ENCODE measurements at places on chromosomes 1 and 21. TPM values are rescaled to one million over a fixed set of nuclear protein-coding genes. Genes with fewer than 3 reads are reported as not detected.

DNA sequence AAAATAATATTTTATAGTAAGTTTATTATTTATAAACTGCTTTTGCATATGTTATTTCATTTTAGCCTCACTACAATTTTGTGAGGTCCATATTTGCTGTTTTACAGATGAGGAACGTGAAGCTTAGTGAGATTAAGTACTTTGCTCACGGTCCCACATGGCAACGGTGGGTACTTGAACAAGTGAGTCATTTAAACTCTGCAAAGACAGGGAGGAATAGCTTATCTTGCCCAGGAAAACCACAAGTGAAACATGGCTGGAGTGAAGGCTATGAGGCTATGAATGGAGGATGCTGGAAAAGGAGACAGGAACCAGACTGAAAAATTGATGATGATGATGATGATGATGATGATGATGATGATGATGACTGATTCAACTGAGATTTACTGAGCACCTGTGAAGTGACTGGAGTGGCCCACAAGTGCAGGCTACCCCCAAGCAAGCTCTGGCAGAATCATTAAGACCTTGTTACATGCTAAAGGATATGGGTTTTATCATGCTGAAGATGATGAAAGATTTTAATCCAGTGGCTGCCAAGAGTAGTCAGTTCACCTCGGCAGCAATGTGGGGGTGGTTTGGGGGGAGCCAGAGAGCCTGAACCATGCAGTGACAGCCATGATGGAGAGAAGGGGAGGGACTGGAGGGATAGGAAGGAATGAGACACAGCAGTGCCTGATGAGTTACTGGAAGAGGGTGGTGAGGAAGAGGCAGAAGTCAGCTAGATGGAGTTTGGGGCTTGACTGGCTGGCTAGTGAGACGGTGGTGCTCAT is 1.4 kb upstream of the ABCA4 start:
- DNase-seq = no peak

DNA sequence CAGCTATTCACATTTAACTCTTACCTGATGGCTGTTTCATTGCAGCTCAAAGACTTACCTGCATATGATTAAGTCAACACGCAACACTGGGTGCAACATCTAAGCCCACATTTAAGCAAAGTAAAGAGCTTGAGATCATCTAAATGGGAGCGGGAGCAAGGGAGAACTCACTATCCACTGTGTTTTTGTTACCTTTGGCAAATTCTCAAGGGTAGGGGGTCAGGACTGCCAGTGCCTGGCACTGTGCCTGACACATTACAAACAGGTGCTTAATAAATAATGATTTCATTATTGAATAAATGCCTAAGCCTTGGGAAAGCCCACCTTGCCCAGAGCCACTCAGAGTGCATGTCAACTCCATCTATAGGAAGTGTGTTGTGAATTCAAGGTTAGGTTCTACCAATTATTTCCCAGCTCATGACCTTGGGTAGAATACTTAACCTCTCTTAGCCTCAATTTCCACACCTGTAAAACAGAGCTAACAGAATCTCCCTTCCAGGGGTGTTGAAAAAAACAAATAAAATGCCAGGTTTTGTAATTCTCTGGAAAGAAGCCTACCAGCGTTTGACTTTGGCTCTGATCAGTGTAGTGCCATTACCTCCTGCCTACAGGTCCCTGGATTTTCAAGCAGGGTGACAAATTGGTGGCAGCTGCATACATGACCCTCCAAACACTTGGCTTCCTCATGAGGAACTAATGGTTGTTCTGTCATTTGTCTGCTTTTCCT is 109.7 kb downstream of the TGFBR3 start:
- DNase-seq = no peak

GRCh38 chr1:248183996-248184395 is 9.4 kb downstream of the OR2M2 start:
- no peak for DNase-seq

GRCh38 chr1:41399145-41399795 is 38.0 kb downstream of the FOXO6 start:
- DNase-seq = no peak

HRNR gene
- total RNA-seq = not detected

GRCh38 chr1:66553846-66554245 is 19.9 kb downstream of the SGIP1 start:
- no peak for DNase-seq

VWA5B1 gene
- total RNA-seq = 1.9 TPM

DNA sequence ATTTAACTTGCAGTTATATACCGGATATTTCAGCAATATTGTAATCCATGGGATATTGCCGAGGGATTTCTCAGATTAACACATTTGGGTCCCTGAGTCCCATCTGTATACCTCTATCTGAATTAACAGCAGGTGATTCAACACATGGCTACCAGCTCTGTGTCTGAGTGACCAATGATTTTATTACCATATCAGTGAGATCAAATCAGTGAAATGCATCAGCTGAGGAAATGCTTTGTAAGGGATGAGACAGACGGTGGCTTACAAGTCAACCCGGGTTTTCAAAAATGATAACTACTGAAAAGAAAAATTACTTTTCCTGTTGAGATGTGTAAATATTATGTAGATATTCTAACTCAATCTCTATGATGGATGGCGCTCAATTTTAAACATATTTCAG is 504.1 kb upstream of the PKN2 start:
- DNase-seq = no peak

GRCh38 chr1:8363186-8363766 is 45.4 kb downstream of the SLC45A1 start:
- no peak for DNase-seq

HSPG2 gene
- total RNA-seq = 124 TPM

DNA sequence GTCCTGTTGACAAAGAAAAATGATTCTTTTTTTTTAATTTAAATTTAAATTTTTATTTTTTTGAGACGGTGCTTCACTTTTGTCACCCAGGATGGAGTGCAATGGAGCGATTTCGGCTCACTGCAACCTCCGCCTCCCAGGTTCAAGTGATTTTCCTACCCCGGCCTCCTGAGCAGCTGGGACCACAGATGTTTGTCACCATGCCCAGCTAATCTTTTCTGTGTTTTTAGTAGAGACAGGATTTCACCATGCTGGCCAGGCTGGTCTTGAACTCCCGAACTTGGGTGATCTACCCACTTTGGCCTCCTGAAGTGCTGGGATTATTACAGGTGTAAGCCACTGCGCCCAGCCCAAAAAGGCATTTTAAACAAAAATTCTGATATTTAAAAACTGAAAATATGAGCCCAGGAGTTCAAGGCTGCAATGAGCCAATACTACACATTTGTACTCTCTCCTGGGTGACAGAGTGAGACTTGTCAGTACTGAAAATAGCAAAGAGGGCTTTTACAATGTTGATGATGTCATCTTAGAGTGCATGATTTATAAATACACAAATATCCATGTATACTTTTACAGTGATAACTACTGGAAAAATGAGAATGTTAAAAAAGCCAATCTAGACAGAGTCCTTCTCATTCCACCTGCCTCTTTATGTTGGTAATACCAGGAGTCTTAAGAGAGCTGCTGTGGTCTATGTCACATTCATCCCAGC is 56.0 kb upstream of the STUM start:
- no peak for DNase-seq

GRCh38 chr1:180933141-180933540 is 20.4 kb downstream of the KIAA1614 start:
- no peak for DNase-seq

- no peak for DNase-seq
Observed at GRCh38 chr1:184889902-184890301, 84.4 kb downstream of the NIBAN1 start.

- DNase-seq = no peak
Observed at GRCh38 chr1:168099337-168099801, 37.4 kb downstream of the GPR161 start.

DNA sequence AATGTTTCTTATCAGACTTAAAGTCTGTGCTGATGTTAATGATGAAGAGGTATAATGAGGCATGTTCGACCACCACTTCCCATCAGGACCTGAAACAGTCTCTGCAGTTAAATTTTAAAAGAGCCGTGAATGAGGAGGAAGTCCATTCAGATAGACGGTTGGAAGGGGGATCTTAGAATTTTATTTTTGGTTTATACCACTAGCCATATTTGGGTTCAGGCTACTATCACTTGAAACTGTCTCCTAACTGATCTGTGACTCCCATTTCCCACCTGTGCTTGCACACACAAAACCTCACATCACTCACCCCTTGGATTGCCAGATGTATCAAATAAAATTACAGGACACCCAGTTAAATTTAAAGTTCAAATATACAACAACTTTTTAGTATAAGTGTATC is 9.9 kb upstream of the ANKRD13C start:
- DNase-seq = no peak
